ENCODE measurements at places on chromosomes 3 and 15.
A peak's percentile ranks its signal among the peaks of the same experiment; 100 is the strongest.

DNA sequence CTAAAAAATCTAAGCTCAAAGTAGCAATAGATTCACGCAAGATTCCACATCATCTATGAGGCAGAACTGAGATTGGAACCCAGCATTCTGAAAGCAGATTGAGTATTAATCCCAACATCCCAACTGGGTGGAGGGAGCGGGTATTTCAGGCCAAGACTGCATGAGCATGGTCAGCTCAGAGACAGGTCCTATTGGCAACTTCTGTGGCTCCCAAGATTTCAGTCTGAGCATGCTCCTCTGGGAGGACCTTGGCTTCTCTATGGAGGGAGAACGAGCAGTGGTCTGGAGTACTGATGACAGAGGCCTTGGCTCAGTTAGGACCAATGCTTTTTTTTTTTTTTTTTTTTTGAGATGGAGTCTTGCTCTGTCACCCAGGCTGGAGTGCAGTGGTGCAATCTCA is 4.0 kb upstream of the ITGA11 start:
- DNase-seq: peak; percentile 11

DNA sequence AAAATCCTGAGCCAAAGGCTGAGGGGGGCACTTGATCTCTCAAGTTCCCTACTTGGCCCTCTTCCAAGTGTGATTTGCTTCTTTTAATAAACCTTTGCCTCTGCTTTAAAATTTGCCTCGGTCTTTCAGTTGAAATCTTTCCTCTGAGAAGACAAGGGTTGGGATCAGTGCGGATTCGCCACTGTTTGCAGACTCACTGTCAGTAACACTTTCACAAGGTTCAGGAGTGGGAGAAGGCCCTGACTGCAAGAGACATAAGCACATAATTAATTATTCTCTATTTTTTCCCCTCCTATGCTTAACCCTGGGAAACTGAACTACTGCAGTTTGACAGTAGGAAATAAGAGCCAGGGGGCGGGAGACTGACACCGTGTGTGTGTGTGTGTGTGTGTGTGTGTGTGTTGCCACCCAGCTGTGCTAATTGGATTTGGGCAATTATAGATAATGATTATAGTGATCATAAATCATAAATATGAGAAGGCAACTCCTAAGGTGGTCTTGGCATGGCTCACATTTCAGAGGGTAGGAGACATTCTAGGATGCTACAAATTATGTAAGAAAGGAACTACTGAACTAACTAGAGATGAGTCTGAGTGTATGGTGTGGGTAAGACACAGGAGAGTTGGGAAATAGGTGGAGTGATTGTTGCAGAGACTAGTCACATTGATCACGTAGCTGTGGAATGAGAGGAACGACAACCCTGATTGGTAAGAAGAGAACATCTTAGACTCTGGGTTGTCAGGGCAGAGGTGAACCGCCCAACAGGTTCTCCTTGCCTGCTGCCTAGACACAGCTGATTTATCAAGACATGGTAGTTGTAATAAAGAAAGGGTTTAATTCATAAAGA is 5.5 kb upstream of the ZNF662 start:
- DNase-seq: no peak

GRCh38 chr3:94293793-94294195 is 230.9 kb downstream of the NSUN3 start:
- no peak for DNase-seq

- no peak for DNase-seq
Measured at GRCh38 chr15:49383266-49383665, 39.8 kb upstream of the FGF7 start.

DNA sequence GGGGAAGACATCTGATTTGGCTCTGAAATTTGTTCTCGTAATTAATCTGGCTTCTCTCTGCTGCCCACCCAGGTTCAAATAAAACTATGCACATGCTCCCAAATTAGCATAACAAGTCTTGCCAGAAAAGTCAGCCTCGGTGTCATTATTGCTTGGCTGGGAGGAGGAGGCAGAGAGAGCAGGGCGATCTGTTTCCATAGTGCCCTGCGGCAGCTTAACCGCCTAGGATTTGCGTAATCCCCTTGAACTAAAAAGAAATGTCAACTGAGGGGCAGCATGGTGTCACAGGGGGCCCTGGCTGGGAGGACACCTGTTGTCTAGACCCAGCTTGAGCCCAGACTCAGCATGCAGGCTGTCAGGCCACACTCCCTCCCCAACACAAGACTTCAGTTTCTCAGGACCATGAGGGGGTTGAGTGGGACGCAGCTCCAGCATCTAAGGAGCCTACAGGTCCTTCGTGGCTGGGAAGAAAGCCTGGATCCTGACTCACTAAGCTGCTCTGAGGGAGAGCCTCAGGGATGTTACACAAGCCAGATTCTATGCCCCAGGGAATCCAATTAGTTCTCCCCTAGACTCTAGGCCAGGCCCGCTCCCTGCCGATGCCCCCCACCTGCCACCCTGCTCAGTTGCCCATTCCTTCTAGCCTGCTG is 17.3 kb downstream of the MRPS11 start:
- no peak for DNase-seq

DNA sequence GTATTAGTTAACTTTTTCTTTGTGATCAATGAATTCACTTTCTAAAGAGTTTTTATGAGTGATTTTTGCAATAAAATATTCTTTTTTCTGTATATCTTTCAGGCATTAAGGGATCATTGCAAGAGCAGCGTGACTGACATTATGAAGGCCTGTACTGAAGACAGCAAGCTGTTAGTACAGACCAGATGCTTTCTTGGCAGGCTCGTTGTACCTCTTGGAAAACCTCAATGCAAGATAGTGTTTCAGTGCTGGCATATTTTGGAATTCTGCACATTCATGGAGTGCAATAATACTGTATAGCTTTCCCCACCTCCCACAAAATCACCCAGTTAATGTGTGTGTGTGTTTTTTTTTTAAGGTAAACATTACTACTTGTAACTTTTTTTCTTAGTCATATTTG is 24.4 kb downstream of the SELENOT start:
- no peak for DNase-seq

GRCh38 chr15:76795217-76795616 is 109.9 kb downstream of the SCAPER start:
- DNase-seq: no peak

DNA sequence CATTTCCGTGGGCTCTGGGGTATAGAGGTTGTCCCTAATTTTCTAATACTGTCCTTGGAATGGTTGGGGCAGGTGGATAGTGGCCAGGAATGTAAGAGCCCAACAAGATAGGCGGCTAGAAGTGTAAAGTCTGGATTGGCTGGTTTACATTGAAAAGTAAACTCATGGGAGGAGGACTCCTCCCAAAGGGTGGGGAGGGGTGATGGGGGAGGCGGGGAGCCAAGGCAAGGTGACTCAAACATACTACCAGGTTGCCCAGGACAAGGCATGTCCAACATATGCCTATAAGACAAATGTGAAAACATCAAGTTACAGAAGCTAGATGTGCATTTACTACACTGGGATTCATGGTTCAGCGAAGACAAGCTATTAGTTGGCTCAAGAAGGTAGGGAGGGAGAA is 14.3 kb upstream of the SAMMSON start:
- no peak for DNase-seq

- no peak for DNase-seq
Measured at GRCh38 chr3:70242297-70242882, 70.0 kb downstream of the MDFIC2 start.

DNA sequence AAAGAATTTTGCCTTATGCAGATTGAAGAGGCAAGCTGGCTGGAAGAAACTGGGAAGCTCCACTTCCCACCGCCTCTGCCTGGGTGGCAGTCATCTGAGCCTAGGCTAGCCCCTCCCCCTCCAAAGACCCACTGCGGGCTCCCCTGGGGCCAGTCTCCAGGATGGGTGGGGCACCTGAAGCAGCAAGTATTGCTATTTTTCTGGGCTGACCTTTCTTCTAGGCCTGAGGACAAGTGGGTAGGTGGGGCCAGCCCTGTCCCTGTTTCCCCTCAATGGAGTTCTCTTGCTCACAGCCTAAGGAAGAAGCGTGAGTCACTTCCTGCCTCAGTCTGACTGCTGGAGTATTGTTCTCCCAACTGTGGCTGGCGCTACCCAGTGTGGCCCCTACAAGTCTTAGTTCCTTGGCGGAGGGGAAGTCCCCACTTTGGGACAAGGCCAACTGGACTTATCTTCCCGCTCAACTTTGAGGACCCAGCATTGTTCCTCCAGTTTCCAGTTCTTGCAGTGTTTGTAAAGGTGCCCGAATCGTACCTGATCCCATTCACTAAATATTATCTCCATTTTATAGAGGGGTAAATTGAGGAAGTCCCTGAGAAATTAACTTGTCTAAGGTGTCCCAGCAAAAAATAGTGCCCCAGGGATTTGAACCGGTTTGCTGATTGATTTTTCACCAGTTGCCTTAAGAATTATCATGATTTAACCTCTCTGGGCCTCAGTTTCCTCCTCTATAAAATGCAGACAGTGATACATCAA is 1.4 kb downstream of the FURIN start:
- peak; percentile 70 for DNase-seq

DNA sequence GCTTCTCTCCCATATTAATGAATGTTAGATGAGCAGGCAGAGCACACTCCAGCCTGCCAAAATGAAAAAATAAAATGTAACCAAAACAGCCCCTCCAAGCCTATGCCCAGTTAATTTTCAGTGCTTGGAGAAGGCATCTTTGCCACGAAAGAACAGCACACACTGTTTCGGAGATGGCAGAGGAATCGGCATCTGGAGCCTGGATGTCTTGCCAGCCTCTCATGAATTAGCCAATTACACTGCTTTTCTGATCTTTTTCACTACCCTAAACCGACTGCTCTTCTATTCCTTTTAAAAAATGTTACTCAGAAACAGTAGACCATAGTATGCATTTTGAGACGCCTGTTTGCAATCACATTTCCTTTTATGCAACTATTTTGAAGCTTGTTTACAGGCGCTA is 249.6 kb downstream of the TLE3 start:
- DNase-seq: no peak

DNA sequence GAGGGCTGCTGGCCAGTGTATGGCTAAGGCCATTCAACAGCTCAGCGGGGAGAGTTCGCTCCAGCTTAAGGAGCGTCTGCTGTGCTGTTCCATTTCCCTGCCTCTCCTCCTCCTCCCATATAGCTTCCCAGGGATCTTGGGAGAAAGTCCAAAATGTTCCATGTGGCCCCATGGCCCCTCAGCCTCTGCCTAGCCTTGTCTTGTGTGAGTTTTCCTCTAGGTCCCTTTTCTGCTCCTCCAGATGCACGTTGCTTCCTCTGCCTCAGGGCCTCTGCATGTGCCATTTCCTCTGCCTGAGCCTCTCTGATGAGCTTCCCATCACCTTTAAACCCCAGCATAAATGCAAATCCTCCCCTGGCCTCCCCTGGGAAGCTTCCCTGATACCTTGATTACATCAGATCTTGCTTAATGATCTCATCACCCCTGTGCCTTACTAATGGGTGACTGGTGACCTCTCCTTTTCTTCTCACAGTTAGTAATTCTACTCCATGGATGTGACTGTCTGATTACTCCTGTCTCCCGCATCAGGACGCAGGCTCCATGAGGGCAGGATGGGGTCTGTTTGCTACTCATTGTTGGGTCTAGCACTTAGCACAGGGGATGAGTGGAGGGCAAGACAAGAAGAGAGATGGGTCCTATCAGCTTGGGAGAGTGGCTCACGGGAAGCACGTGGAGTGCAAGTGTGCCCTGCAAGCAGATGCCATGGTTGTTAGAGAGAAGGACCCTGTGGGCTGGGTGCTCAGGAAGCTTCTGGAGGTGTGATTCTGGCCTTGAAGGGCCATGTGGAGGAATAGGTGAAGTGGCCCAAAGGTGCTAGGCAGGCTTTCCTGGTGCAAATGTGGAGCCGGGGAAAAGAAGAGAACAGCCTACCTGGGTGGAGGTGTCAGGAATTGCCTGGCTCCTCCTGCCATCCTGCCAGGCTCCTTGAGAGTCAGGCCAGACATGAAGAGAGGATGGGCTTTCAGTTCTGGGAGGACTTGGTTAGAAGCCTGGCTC is 23.8 kb downstream of the ITGA11 start:
- peak; percentile 37 for DNase-seq

- DNase-seq: no peak
Measured at GRCh38 chr3:64685800-64686445, 1.9 kb downstream of the ADAMTS9 start.

DNA sequence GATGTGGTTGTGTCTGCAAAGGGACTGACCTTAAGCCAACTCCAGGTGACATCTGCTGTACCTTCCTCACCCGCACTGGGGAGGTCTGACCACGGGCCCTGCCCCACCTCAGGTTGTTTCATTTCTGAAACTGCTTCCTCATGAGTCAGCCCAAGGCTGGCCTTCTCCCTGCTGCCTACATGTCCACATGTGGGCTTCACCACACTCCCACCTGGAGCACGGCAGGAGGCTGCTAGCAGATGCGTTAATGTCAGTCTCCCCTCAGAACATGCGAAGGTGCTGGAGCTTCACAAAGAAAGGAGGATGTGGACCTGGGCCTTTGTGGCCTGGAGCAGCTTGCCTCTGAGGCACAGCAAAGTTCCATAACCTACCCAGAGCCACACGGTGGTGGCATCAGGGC is 69.4 kb upstream of the PLXNA1 start:
- DNase-seq: peak; percentile 60

- DNase-seq: no peak
Measured at GRCh38 chr15:42077689-42078088, 16.7 kb downstream of the PLA2G4D start.

GRCh38 chr3:48553886-48554845 is 2.4 kb downstream of the PFKFB4 start:
- no peak for DNase-seq

DNA sequence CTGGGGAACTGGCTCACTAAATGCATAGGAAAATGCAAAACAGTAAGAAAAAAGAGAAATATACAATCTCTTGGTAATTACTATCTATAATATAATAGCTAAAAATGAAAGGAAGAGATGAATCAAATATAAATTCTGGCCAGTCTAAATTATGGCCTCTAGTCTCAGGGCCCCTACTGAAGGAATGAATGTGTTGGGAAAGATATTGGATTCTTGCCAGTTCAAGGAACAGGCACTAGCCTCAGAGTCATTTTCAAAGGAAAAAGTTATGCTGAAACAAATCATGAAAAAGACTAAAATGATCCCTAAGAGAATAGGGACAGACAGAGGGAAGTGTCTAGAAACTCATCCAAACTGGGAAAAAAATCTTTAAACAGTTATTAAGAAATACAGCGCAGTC is 62.4 kb downstream of the C3orf80 start:
- DNase-seq: no peak

All from activated CD8-positive, alpha-beta memory T cell treated with anti-CD3 and anti-CD28 coated beads, Interleukin-2, amount 10 ng/mL, durations not matched to agents 7 days and 5 days (primary cell).